Gastrocnemius medialis (tissue), 4 donors: ENCODE measurements at places on chromosomes 11 and 22. TPM values are rescaled to one million over a fixed set of nuclear protein-coding genes. Genes with fewer than 3 reads are reported as not detected.
A peak's percentile ranks its signal among the peaks of the same experiment; 100 is the strongest.

DNA sequence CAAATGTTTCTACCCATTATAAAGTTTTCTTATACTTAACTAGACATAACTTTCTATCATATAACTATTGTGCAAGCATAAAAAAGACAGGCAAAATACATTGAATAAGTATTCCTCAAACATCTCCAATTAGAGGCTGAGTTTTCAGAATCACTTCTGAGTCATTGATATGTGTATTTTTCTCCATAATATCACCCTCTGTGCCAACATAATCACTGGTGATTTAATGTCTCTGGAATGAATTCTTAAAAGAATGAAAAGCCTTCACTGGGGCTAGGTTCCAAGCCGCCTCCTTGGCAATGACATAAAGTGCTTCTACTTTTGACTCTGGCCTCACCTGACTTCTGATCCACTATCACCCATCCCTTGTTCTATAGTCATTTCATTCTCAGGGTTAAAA is 197.0 kb upstream of the E2F8 start:
- no peaks in the 10 kb centered on the region for H3K36me3 ChIP-seq
- DNase-seq = no peak
- no peaks in the 10 kb centered on the region for H3K4me1 ChIP-seq
- H3K27ac ChIP-seq = no peak overlapping the region

The TP53I11 gene
- total RNA-seq = 10.2 TPM

- H3K27ac ChIP-seq = peak overlapping the region; percentile 65
- peaks cover 34% of the 10 kb centered on the region for H3K4me1 ChIP-seq
- H3K4me3 ChIP-seq = no peak overlapping the region
- H3K27me3 ChIP-seq = no peaks in the 10 kb centered on the region
- no peaks in the 10 kb centered on the region for H3K36me3 ChIP-seq
These were observed 66.9 kb downstream of the RBFOX2 start for GRCh38 chr22:35961480-35962295.

- peaks cover 19% of the 10 kb centered on the region for H3K27me3 ChIP-seq
- H3K36me3 ChIP-seq = no peaks in the 10 kb centered on the region
- no peak overlapping the region for H3K4me3 ChIP-seq
- H3K27ac ChIP-seq = no peak overlapping the region
These were observed 13.7 kb downstream of the SULT4A1 start for GRCh38 chr22:43848366-43849171.

DNA sequence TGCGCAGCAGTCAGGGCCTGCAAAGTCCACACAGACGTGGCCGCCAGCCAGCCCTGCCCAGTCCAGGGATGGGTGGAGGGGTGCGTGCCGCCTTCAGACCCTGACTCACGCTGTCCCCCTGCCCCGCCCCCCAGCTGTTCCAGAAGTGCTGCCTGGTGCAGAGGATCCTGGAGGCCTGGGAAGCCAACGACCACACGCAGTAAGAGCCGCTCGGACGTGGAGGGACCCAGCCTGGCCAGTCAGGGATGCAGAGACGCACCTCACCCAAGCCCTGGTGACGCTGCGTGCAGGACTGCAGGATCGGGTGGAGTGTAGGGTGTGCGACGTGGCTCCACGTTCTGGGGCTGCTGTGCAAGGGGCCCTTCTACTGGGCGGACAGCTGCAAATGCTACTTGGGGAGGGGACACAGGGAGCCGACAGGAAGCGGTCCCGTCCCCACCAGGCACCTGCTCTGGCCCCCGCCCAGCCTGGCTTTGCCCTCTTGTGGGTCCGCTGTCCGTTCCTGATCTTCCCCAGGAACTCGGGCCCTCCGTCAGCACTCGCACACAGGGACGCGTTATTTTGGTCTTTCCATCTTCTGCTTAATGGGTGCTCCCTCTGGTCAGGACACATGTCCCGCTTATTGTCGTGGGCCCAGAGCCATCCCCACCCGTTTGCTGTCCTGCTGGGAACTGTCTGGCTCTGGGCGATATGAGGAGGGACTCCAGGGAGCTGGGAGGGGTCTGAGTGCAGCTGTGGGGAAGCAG is 42.5 kb downstream of the SBF1 start:
- H3K27me3 ChIP-seq = no peaks in the 10 kb centered on the region
- H3K27ac ChIP-seq = no peak overlapping the region
- H3K4me1 ChIP-seq = no peaks in the 10 kb centered on the region

The EPS8L2 gene
- 3.3 TPM for total RNA-seq

GRCh38 chr11:73510877-73511276 is 87.0 kb downstream of the FAM168A start:
- no peak overlapping the region for H3K4me3 ChIP-seq
- H3K27me3 ChIP-seq = no peaks in the 10 kb centered on the region
- no peak overlapping the region for H3K27ac ChIP-seq
- H3K4me1 ChIP-seq = peaks cover 15% of the 10 kb centered on the region
- H3K36me3 ChIP-seq = no peaks in the 10 kb centered on the region

DNA sequence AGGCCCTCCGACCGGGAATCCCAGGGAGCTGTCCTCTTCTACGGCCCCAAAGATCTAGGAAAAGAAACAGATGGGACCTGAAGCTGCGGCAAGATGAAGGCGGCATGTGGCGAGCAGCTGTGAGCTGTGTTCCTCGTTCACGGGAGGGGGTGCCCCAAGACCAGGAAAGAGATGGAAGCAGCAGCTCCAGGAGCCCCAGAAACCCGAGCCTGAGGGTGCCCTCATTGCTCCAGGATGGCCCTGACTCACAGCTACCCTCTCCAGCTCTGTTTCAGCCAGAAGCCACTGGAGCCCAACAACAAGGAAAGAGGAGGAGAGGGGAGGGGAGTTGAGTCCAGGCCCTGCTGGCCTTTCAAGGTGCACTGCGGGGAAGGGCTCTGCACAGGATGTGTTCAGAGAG is 23.7 kb upstream of the NAP1L4 start:
- H3K36me3 ChIP-seq = peaks cover 73% of the 10 kb centered on the region
- H3K4me3 ChIP-seq = no peak overlapping the region
- no peak overlapping the region for H3K27ac ChIP-seq
- DNase-seq = no peak

DNA sequence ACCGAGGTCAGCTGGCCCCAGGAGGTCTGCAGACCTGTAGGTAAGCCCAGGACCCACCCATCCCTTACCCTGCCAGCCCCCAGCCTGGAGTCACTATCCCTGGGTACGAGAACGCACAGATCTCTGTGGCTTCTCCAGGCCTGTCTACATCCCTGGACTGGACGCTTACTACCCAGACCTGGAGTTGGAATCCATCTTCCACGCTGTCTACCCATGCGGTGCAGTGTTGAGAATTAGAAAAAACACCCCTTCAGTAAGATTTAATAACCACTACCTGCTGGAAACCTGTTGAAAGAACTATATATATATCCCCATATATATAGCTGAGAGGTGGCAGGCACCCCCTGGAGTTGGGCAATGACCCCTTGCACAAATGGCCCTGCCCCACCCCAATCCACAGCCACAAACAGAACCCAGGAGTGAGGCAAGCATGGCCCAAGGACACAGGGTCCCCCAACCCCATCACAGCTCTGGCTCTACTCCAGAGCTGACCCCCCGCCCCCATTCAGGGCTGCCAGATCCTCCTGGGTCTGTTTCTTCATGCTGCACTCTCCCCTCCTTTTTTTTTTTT is 17.7 kb upstream of the RGL4 start:
- H3K36me3 ChIP-seq = no peaks in the 10 kb centered on the region
- H3K4me1 ChIP-seq = peaks cover 19% of the 10 kb centered on the region
- no peak for DNase-seq
- no peaks in the 10 kb centered on the region for H3K27me3 ChIP-seq
- no peak overlapping the region for H3K4me3 ChIP-seq

DNA sequence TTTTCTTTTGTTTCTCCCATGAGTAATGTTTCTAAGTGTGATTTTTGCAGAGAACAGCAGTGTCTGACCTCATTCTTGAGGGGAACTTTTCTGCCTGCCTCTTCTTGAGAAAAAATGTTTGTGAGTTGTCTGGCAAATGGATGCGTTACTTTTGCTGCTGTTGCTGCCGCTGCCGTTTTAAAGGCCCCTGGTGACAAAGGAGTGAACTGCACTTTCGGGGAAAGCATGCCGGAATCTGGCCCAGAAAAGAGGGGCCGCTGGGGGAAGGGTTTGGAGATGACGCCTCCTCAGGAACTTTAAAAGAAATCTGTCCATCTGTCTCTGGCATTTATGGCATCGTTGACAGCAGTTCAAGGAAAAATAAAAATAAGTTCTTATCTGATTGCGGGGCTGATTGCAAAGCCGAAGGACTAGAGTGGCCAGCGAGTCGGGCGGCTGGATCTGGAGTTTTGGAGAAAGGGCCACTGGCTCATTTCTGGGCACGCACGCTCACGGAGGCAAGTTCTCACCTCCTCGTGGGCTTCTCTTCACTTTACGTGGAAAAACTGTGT is 16.5 kb downstream of the ZBTB16 start:
- peaks cover 85% of the 10 kb centered on the region for H3K4me1 ChIP-seq
- peak overlapping the region; percentile 97 for H3K27ac ChIP-seq
- no peaks in the 10 kb centered on the region for H3K27me3 ChIP-seq
- peak; percentile 69 for DNase-seq
- peak overlapping the region; percentile 49 for H3K4me3 ChIP-seq

DNA sequence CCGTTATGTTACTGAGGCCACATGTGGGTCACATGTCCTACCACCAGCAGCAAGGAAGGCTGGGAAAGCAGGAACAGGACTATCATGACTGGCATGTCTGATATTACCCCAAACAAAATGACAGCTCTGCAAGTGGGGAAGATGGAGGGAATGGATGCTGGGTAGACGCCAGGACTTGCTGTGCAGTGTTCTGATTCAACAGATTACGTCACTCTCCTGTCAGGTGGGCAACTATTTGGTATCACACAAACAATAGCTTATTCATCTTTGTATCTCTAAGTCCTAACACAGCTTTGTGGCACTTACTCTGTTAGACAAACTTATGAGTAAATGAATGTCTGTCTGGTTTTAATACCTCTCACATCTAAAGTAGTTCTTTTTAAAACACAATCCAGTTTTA is 105.2 kb downstream of the SPON1 start:
- no peak overlapping the region for H3K4me3 ChIP-seq
- no peaks in the 10 kb centered on the region for H3K4me1 ChIP-seq
- H3K27ac ChIP-seq = no peak overlapping the region
- DNase-seq = no peak

GRCh38 chr22:19892925-19893324 is 38.3 kb upstream of the GNB1L start:
- H3K4me1 ChIP-seq = no peaks in the 10 kb centered on the region
- no peak overlapping the region for H3K4me3 ChIP-seq
- H3K27me3 ChIP-seq = no peaks in the 10 kb centered on the region
- DNase-seq = no peak
- H3K36me3 ChIP-seq = peaks cover 18% of the 10 kb centered on the region
- H3K27ac ChIP-seq = no peak overlapping the region

The ELMOD1 gene
- total RNA-seq = 1.8 TPM

DNA sequence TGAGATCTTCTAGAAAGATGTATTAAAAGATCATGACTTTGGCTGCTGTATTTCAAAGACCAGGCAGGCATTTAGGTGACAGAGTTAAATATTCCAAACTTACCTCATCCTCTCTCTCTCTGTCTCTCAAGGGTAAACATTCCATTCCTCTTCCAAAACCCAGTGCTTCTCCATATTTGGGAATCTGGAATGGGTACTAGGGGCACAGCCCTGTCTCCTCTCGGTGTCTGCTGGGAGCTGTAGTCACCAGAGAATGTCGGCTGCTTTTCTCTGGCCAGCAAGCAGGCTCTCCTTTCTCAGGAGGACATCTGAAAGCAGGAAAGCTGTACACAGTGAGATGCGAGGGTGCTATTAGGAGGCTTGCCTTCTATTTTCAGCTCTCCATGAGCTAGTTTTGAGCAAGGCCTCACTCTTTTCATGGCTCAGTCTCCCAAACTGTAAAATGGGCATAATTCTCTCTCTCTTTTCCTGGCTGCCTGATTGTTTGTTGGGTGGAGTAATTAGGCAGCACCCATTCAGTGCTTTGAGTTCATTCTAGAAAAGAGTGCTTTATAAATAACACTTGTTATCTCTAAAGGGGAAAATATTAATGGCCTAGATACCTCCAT is 9.3 kb upstream of the PEX26 start:
- peak overlapping the region; percentile 35 for H3K27ac ChIP-seq
- H3K27me3 ChIP-seq = no peaks in the 10 kb centered on the region
- DNase-seq = no peak
- no peaks in the 10 kb centered on the region for H3K36me3 ChIP-seq
- H3K4me3 ChIP-seq = no peak overlapping the region

- H3K4me3 ChIP-seq = no peak overlapping the region
- DNase-seq = no peak
- no peaks in the 10 kb centered on the region for H3K36me3 ChIP-seq
- no peaks in the 10 kb centered on the region for H3K27me3 ChIP-seq
These were observed 6.8 kb downstream of the KRTAP5-9 start for GRCh38 chr11:71554996-71555395.

DNA sequence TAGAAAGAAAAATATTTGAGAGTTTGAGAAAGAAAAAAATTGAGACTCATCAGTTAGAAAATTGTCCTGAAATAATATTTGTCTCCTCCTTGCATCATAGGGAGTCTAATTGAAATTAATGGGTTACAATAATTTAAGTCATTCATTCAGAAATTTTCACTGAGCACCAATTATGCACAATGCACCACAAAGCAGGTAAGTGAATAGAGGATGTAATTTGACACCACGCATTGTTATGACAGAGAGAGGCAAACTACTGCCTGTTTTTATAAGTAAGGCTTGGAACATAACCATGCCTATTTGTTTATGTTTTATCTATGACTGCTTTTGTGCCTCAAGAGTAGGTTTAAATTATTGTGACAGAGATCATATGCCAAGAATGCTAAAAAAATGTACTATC is 537.9 kb upstream of the FAT3 start:
- no peaks in the 10 kb centered on the region for H3K27me3 ChIP-seq
- H3K36me3 ChIP-seq = no peaks in the 10 kb centered on the region
- no peak for DNase-seq

The SLC5A12 gene
- not detected for total RNA-seq

DNA sequence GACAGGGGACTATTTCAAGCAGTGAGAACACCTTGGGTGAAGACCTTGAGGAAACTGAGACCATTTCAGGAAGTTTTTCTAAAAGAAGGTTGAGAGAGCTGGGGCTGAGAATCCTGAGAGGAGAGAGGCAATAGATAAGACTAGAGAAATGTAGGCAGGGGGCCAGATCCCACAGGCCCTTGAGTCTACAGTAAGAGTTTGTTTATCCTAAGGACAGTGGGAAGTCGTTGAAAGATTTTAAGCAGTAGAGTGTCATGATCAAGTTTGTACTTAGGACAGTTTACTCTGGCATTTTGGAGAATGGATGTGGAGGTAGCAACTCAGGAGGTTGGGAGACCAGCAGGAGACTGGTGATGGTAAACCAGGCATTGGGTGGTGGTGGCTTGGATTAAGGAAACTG is 17.1 kb downstream of the HSD17B12 start:
- H3K4me1 ChIP-seq = peaks cover 6% of the 10 kb centered on the region
- no peaks in the 10 kb centered on the region for H3K36me3 ChIP-seq
- DNase-seq = no peak
- H3K4me3 ChIP-seq = no peak overlapping the region
- H3K27me3 ChIP-seq = no peaks in the 10 kb centered on the region
